ENCODE measurements at places on chromosomes 7 and 10.

DNA sequence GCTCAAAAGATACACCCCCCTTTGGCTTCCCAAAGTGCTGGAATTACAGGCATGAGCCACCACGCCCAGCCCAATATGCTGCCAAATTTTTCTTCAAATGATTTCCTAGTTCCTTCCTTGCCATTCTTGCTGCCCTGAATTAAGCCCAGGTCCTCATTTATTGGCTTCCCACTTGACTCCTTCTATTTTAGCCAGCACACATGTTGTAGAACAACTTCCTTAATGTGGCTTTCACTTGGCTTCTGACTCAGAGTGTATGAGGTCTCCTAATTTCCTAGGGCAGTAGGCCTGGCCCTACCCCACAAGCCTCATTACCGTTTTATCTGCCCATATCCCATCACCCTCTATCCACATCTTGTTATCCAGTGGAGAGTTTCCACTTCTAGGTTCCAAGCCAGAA, 21.8 kb upstream of the HIPK2 start:
- no peak for DNase-seq

GRCh38 chr10:79241990-79242619, 105.2 kb upstream of the PPIF start:
- DNase-seq: no peak

- no peak for DNase-seq
Measured at GRCh38 chr7:90764848-90765570, 168.9 kb downstream of the CDK14 start.

DNA sequence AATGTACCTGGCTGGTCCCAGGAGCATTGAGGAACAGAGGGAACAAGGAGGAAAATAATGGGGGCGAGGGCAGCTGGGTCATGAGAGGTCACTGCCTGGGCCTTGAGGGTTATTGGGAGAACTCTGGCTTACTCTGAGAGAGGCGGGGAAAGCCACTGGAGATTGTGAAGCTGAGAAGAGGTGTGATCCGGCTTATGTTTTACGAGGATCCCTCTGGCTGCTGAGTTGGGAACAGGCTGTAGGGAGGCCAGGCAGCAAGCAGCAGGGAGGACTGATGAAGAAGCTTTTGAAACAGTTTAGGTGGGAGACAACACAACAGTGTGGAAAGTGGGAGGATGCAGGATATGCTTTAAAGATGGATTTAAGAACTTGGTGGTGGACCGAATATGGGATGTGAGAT, 87.3 kb downstream of the FANK1 start:
- no peak for DNase-seq

GRCh38 chr10:65754112-65754511, 1171.7 kb upstream of the LRRTM3 start:
- no peak for DNase-seq

- DNase-seq: no peak
Measured at GRCh38 chr7:131096267-131096927, 231.3 kb upstream of the MKLN1 start.

DNA sequence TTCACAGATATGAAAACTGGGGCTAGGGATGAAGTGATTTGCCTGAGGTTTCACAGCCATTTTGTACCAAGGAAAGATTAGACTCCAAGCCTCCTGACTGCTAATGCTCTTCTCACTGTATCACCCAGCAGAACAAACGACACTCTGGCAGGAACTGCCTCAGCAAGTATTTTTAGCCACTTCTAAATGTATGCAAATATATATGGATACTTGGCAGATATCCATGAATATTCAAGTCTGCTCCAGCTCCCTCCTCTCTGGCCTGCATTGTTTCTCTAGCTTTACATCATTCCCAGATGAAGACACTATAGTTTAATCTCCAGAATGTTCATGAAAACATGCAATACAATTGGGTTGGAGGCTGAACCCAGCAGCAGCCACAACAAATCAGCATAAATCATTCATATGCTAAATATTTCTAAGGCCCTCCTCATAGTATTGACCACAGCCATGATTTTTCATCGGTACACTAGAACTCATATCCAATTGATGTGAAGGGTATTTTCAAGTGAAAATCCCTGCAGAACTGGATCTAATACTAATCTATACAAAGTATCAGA, 65.5 kb downstream of the HPSE2 start:
- no peak for DNase-seq

GRCh38 chr10:131568866-131569265, 257.3 kb upstream of the TCERG1L start:
- no peak for DNase-seq

GRCh38 chr10:88157981-88158465, 294.6 kb downstream of the PTEN start:
- DNase-seq: peak; percentile 73

GRCh38 chr7:121259826-121260225, 69.0 kb upstream of the WNT16 start:
- DNase-seq: no peak

DNA sequence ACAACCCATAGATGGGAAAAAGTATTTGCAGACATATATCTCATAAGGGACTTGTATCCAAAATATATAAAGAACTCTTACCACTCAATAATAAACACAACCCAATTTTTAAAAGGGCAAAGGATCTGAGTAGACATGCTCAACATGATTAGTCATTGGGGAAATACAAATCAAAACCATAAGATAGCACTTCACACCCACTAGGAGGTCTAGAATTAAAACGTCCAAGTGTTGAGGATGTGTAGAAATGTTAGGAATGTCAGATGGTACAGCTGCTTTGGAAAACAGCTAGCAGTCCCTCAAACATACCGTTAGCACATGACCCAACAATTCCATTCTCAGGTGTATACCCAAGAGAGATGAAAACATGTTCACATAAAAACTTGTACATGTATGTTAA, 8.3 kb downstream of the PSTK start:
- no peak for DNase-seq

DNA sequence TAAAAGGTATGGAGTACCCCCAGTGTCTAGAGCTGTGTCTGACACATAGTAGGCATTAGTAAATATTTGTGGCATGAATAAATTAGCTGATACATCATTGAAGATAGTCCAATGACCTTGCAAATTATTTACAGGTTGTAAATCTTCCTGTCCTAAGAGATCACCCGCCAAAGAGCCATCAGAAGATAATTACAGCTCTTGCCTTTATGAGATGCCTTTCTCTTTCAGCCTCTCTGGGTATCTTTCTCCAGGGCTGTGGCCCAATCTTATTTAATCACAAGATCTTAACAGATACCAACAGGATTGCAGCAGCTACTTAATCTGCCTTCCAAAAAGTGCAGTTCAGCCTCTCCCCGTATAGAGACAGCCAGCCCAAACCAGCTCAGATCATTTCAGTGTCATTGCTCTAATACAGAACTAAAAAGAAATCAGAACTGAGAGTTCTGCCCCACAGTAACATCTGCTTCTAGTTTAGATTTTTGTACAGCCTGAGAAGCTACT, 41.5 kb downstream of the MYOF start:
- DNase-seq: peak; percentile 54

- no peak for DNase-seq
Measured at GRCh38 chr7:51080622-51081269, 235.9 kb downstream of the COBL start.

- DNase-seq: no peak
Measured at GRCh38 chr7:96316949-96317348, 4.9 kb downstream of the SLC25A13 start.

DNA sequence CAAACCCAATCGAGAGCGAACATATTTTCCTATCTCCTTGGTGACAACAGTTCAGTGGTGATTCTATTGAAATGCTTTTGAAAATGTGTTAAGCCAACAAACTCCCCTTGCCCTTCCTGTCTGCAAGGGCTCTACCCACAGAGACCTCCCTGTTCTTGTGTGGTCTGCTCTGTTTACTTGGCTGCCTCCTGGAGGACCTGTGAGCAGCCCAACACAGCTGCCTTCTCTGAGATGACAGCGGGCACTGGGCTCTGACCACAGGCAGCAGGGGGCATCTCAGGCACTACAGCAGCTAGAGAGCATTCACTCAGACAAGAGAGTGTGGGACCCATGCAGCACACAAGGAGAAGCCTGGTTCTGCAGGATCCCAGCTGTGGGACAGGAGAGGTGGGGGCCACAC, 416.4 kb downstream of the TCERG1L start:
- no peak for DNase-seq

- no peak for DNase-seq
Measured at GRCh38 chr10:43200538-43201390, 62.5 kb downstream of the CSGALNACT2 start.

DNA sequence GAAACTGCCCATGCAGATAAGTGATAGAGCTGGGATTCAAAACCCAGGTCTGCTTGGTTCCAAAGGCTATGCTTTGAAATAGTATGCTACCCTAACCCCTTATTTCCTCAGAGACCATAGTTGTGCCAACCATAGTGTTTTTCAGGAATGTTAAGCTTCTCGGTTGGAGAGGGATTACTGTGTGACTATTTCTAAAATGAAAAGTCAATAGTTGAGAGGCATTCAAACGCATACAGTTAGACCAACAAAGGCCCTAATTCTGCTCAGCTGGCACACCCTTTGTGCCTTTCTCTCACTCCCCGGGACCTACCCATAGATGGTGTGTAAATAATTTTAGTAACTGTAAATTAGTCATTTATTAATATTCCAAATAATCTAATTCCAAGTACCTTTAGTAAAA, 64.6 kb upstream of the RNF148 start:
- no peak for DNase-seq

GRCh38 chr7:139620676-139621344, 97.3 kb downstream of the CLEC2L start:
- no peak for DNase-seq

GRCh38 chr7:1858435-1859265, 188.6 kb downstream of the ELFN1 start:
- no peak for DNase-seq

- no peak for DNase-seq
Measured at GRCh38 chr7:72793791-72794190, 34.2 kb downstream of the TYW1B start.

GRCh38 chr10:10605551-10606081, 412.1 kb upstream of the CELF2 start:
- DNase-seq: peak; percentile 96

- no peak for DNase-seq
Measured at GRCh38 chr10:7264313-7264756, 146.5 kb downstream of the SFMBT2 start.

DNA sequence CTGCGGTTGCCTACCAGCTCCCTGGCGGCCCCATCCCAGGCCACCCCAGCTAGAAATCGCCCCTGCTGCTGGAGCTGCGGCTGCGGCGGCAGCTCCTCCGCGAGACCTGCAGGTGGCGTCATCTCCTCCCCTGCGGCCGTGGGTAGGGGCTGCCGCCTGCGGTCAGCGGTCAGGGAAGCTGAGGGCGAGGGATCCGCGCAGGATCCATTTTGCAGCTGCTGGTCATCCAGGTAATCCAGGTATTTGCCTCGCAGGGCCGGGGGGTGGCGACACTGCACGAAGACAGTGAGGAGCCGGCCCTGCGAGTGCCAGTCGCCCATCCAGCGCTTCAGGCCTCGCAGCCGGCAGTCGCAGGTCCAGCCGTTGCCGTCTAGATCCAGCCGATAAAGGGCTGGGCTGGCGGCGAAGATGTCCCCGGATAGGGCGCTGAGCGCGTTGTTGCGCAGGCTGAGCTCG, 1.5 kb downstream of the TRIL start:
- no peak for DNase-seq

Data from AG09319 (cell line).